Endothelial cell of umbilical vein (primary cell): ENCODE measurements at places on chromosomes 12 and 14.

- H3K27ac ChIP-seq = no peak overlapping the region
- H3K4me1 ChIP-seq = peaks cover 11% of the 10 kb centered on the region
- no peaks in the 10 kb centered on the region for H3K36me3 ChIP-seq
- peaks cover 23% of the 10 kb centered on the region for H3K27me3 ChIP-seq
- DNase-seq = peak; percentile 26
- H3K4me3 ChIP-seq = peak overlapping the region; percentile 92
Measured at GRCh38 chr14:50560931-50561285, 963 bp downstream of the ATL1 start.

- no peaks in the 10 kb centered on the region for H3K4me1 ChIP-seq
- no peaks in the 10 kb centered on the region for H3K27me3 ChIP-seq
- H3K4me3 ChIP-seq = no peak overlapping the region
- H3K36me3 ChIP-seq = no peaks in the 10 kb centered on the region
Measured at GRCh38 chr12:15956413-15957185, 45.5 kb downstream of the DERA start.

GRCh38 chr12:130335517-130336392 is 1.9 kb upstream of the PIWIL1 start:
- H3K36me3 ChIP-seq = no peaks in the 10 kb centered on the region
- DNase-seq = peak; percentile 46
- H3K27ac ChIP-seq = no peak overlapping the region
- H3K4me1 ChIP-seq = no peaks in the 10 kb centered on the region

- peaks cover 3% of the 10 kb centered on the region for H3K36me3 ChIP-seq
- no peak overlapping the region for H3K4me3 ChIP-seq
- no peak for DNase-seq
- H3K27me3 ChIP-seq = no peaks in the 10 kb centered on the region
- no peak overlapping the region for H3K27ac ChIP-seq
- H3K4me1 ChIP-seq = peaks cover 12% of the 10 kb centered on the region
Measured at GRCh38 chr12:109868182-109869051, 11.9 kb downstream of the GLTP start.

DNA sequence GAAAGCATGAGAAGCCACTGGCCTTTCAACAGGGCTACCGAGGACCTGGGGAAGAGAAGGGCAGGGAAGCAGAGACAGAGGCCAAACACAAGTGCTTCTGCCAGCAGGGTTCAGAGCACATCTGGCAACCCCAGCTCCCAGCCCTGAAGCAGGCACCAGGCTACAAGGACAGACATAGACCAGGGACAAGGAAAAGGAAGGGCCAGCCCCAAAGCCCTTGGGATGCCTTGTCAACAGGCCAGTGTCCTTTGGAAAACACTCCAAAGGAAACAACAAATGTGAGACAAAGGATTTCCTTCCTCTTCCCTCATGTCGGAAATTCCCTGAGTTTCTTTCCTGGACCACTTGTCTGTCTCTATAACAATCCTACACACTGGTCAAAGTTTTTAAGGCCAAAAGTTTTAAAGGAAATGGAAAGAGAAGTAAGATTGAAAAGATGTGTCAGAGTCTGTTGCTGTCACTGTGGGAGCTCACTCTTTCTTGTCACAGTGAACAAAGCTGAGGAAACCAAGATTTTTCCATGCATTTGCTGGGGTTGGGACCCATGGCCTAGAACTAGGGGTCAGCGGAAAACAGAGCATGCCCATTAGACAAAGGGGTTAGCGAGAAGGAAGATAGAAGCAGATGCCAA is 59.4 kb downstream of the TTC9 start:
- H3K27me3 ChIP-seq = no peaks in the 10 kb centered on the region
- no peak overlapping the region for H3K4me3 ChIP-seq
- H3K36me3 ChIP-seq = no peaks in the 10 kb centered on the region
- DNase-seq = no peak
- no peak overlapping the region for H3K27ac ChIP-seq

DNA sequence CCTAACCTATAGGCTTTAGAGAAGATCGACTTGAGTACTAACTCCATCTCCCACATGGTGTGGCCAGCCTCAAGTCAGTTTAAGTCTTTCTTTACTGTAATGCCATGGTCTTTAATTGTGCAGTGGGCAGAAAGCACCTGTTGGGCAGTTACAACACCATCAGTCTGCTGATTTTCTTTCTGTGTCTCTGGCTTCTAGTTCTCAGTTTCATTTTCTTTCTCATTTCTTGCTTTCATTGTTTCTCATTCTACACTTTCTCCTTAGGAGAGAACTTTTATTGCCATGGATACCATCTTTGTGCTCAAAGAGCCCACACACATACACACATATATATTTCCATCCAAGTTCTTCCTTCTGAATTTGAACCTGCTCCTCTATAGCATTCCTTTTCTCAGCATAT is 96.1 kb upstream of the SLC16A7 start:
- H3K27ac ChIP-seq = no peak overlapping the region
- H3K27me3 ChIP-seq = no peaks in the 10 kb centered on the region
- no peak for DNase-seq
- no peaks in the 10 kb centered on the region for H3K4me1 ChIP-seq
- H3K4me3 ChIP-seq = no peak overlapping the region
- H3K36me3 ChIP-seq = no peaks in the 10 kb centered on the region
